Panc1 (cell line): ENCODE measurements at places on chromosomes 12 and 14.

GRCh38 chr14:79134361-79134760 lies 964.2 kb downstream of the NRXN3 start:
- no peak for DNase-seq

DNA sequence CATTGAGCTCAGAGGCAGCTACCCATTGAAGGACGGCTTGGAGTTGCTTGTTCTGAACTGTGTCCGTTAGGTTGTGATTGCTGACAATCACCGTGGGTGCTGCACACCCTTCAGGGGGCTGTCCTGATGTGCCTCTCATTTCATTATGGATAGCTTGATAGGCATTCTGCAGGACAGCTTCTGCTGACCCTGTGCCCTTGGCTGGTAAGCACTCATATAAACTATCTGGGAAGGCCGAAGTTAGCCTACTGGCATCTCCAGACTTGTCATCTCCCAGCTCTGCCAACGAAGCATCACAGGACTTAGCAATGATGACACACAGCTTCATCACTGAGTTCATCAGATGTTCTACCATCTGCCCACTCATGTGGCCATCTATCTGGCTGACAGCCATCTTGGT lies 22.3 kb downstream of the AKAP3 start:
- DNase-seq: no peak

DNA sequence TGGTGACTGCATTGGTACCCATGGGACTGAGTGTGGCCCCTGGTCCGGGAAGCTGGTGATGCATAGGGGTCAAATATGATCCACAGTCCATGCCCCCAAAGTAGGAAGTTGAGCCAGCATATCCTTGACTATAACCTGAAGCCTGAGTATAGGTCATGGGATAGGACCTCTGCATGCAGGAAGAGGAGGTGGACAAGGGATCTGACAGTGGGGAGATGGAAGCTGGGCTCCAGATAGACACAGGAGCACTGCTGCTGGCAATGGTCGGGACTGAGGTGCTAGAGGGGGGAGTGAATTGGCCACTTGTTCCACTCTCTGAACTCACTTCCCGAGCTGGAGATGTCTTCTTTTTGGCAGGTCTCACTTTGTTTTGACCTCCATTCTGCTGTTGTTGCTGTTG lies 8.4 kb downstream of the OTX2 start:
- no peak for DNase-seq

DNA sequence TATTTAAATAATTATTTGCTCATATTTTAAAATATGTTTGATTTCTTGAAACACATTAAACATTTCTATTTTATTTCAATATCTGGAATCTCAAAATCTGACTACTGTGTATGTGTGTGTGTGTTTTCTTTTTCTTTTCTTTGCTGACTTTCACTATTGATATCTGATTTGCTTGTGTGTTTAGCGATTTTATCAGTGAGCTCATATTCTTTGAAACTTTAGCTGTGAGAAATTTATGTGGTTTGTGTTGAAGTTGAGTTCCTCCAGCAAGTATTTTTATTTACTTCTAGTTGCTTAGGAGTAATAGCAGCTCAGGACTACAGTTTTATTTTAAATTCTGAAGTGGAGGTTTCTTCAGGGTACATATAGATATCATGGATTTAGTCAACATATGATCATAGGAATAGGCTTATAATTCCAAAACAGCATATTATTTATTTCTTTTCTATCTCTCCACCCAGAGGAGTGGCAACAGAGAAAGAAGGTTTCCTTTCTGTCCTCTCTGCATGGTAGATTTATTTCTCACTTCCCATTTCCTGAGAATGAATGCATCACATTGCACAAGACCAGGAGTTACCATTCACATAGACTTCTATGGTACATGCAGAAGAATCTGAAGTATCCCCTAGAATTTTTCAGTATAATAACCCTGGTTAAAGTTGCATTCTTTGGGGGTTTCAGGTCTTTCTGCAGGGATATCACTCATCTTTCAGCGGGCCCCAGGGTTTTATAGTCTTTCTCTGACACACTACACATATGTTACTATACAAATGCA lies 60.5 kb downstream of the PTPRQ start:
- no peak for DNase-seq

DNA sequence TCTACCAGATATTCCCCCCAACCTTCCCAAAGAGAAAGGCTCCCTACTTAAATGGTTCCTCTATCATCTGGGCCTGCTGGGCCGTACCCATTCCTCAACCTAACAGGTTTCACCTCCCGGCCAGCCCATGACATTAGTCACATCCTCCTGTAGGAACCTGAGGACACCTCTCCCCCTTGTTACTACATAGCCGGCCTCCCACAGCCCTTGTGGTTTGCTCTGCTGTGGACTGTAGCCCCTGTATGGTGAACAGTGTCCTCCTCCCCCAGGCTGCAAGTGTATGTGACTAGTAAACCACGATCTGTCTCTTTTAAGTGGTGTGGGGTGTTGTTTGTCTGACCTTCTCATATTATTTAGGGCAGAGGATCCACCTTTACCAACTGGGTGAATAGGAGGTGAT lies 371.7 kb downstream of the RGS6 start:
- no peak for DNase-seq

DNA sequence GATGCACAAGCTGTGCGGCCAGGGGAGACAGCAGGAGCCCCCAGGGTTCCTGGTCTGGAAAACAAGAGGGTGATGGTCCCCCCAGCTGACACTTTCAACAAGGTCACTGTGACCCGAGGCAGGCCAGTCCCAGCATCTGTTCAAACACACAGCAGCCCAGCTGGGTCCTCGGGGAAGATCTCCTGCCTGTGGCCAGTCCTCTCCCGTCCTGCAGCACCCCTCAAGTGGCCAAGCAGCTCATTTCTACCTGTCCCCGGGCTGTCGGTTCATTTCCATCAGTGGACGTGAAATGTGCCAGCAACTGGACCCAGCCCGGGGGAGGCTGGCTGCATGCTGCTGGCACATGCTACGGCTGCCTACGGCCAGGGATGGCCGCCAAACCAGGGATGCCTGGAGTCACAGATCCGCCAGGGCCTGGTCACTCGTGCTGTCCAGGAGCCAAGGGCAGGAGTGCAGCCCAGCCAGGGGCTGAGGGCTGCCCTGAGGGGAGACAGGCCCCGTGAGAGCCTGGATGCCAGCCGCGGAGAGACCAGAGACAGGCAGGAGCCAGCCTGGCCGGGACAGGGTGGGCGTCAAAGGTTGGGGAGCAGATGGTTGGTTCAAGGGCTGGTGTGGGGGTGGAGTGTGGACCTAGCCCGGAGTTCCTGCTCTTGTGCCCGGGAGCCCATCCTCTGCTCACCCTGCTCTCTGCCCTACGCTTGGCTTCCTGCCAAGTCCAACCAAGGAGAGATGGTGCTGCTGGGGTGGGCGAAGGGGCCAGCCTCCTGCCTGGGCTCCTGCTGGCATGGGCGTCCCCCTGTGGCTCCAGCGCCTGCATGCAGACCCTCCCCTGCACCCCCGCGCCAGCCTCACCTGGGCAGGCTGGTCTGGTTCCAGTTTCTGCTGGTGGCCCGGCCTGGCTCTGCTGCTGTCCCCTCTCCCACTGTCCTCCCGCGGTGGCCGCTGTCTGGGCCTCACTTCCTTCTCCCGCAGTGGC lies 143.8 kb downstream of the ADGRD1 start:
- no peak for DNase-seq

DNA sequence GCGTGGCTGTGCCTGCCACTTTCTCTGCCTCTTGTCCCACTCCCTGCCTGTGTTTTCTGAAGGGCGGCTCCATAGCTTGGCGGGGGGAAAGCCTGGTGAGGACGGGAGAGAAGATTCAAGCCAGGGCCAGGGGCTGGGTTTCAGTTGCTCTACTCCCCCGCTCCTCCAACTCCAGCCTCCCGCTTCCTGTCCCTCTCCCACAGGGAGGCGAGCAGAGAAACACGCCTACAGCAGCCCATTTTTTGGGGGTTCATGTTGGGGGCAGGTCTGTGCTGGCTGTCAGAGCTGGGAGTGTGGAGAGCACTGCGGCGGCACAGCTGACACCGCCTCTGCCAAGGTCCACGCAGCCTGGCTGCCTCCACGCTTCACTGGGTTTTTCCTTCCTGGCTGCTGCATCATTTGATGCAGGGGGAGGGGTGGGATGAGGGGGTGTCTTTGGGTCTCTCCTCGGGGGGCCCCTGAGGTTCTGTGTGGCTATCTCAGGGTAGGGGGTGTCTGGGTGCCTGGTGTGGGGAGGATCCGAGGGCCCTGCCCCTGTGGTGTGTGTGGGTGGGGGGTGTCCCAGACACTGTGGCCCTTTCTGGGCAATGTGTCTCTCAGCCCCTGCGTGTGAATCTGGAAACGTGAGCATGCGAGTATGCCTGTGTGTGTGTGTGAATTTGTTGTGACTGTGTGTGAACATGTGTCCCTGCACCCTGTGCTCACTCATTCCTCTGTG lies 10.7 kb upstream of the KRT80 start:
- no peak for DNase-seq

DNA sequence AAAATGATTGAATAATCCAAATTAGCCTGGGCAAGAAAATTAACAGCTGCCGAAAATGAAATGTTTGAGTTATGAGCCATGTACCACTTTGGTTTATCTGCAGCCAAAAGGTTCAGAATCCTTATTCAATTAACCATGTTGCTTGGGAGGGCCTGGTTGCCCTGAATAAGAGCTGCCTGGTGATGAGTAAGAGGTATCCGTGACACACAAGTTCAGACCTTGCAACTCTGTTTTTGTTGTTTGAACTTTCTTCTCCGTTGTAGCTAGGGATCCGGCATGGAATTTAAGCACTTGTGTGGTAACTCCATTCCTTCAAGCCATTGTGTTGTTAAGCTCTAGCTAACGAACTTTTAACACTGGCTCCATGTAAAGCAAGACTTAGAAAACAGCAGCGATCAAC lies 35.7 kb downstream of the FOXA1 start:
- DNase-seq: no peak

GRCh38 chr12:81284137-81284536 lies 206.3 kb downstream of the ACSS3 start:
- no peak for DNase-seq

DNA sequence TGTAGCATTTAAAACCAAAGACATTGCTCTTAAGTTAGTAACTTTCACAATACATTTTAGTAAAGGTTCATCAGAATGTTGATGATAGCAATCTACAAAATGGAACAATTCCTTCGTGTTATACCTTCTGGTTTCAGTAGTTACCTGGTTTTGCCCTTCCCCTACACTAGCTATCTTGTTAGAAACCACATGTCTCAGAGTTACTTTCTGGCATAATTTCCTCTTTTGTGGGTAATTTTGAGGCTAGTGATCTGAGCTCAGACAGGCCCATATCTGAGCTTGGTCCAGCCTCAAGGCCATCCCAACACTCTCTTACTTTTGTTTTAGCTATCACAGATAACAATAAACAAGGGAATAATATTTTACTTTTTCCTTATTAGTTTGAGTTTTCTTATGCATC lies 196.9 kb downstream of the KITLG start:
- DNase-seq: no peak

GRCh38 chr12:80509781-80510556 lies 65.9 kb downstream of the PTPRQ start:
- no peak for DNase-seq

DNA sequence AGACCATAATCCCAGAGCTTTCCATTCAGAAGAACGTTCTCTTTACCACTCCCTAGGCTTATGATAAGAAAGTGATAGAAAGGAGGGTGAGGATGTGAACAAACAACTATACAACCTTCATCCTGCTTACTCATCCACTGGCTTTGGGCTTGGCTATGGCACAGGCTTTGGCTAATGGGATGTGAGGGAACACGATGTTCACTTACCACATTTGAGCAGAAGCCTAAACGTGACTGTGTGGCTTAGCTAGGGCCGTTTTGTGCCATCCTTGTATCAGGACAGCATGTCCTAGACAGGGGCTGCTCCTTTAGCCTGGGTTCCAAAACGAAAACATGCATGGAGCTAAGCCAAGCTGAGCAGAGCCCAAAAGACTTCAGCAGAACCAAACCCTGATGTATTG lies 118.6 kb upstream of the CCDC175 start:
- no peak for DNase-seq

DNA sequence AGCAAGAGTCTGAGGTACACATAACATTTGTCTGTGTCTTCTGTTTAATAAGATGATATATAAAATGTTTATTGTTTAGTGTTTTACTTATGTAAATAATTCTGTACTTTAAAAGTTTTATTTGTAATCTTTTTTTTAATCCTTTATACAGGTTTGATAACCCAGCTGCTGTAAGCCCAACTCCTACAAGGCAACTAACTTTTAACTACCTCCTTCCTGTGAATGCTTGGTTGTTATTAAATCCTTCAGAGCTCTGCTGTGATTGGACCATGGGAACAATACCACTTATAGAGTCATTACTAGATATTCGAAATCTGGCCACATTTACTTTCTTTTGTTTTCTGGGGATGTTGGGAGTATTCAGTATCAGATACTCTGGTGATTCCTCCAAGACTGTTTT lies 24.1 kb downstream of the TMTC3 start:
- no peak for DNase-seq

DNA sequence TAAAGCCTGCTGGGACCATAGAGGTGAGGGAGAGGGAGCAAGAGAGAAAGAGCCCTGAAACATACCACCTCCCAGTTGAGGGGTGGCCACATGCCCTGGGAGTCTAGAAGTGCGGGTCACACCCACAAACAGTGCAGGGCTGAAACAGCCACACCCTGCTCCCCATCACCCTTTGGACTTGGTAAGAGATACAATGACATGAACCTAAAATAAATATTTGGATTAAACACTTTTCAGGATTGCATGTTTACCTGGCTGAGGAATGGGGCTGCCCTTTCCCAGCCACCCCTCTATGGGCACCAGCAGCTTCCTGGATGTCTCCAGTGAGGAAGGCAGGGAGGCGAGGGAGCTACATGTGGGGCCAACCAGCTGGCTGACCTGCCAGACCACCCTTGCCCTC lies 39.0 kb upstream of the TC2N start:
- no peak for DNase-seq

DNA sequence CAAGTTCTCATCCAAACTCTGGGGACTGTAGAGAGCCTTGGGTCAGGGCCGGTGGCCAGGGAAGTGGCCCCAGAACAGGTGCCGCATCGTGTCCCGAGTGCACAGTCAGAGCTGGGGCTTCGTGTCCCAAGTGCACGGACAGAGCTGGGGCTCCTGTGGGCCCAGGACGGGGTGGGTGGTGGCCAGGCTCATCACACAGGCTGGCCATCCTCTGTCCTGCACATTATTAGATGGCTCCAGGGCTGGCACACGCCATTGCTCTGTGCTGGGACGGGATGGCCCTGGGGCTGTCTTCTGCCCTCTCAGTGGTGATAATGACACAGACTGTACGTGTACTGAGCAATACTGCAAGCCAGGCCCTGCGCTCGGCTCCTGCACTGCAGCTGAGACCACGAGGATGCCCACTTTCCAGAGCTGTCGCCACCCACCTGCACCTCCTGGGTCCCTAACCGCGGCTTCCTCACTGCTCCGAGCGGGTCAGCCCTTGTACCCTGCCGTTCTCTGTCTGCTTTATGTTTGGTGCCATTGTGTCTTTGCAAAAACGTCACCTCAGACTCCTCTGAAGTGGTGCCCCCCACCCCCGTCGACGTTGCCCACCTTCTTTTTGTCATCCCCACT lies 1.9 kb downstream of the FBRSL1 start:
- DNase-seq: no peak

GRCh38 chr12:1305063-1305434 lies 289.3 kb downstream of the FBXL14 start:
- no peak for DNase-seq

GRCh38 chr14:100076606-100077005 lies 11.4 kb downstream of the EVL start:
- DNase-seq: no peak

GRCh38 chr14:76502638-76503037 lies 126.7 kb downstream of the ESRRB start:
- no peak for DNase-seq
